ENCODE measurements at places on chromosomes 12 and 14. TPM values are rescaled to one million over a fixed set of nuclear protein-coding genes. Genes with fewer than 3 reads are reported as not detected.

Gene CMKLR1
- 7.2 TPM for total RNA-seq

Gene OR4M1
- not detected for total RNA-seq

Gene INHBE
- not detected for total RNA-seq

Gene SLC39A2
- total RNA-seq: not detected

Gene KRT74
- total RNA-seq: not detected

Gene EIF2S3B
- 0.35 TPM for total RNA-seq

Gene GLIPR1L1
- not detected for total RNA-seq

Gene PLEKHA5
- 55.5 TPM for total RNA-seq

Gene TSPAN8
- total RNA-seq: not detected

Gene TAS2R42
- total RNA-seq: not detected

Gene DBX2
- total RNA-seq: 0.08 TPM

Gene KLHDC1
- total RNA-seq: 5.9 TPM

Gene TBX5
- total RNA-seq: 66.6 TPM

Gene IFI27
- total RNA-seq: 132 TPM

Gene MUCL1
- total RNA-seq: not detected

Gene BORCS5
- total RNA-seq: 7.8 TPM

Gene HOXC12
- not detected for total RNA-seq

Gene FOXM1
- total RNA-seq: 1.5 TPM

Gene FSCB
- not detected for total RNA-seq

Gene SLC17A8
- not detected for total RNA-seq

Gene TAS2R13
- 0.27 TPM for total RNA-seq

Gene OR4K1
- not detected for total RNA-seq

Gene ARHGAP9
- total RNA-seq: 4.1 TPM

Gene CBLN3
- total RNA-seq: 0.65 TPM

Gene CACNA2D4
- 1.0 TPM for total RNA-seq

Gene TEX22
- total RNA-seq: 1.9 TPM

Gene ADAM21
- 0.48 TPM for total RNA-seq

Gene SCN8A
- 0.13 TPM for total RNA-seq

Gene GPR135
- total RNA-seq: 1.4 TPM

Gene NUDT4
- 410 TPM for total RNA-seq

Gene GPD1
- 38.3 TPM for total RNA-seq

Gene ACVRL1
- 35.1 TPM for total RNA-seq

Gene TPPP2
- total RNA-seq: 0.81 TPM

Gene IRAK3
- total RNA-seq: 4.0 TPM

Gene CCDC38
- total RNA-seq: 0.08 TPM

Gene FAM177A1
- total RNA-seq: 52.8 TPM

Gene UBE3B
- total RNA-seq: 50.9 TPM

Gene ZDHHC22
- total RNA-seq: not detected

Gene MFAP5
- total RNA-seq: 45.9 TPM

Gene PLEKHG7
- total RNA-seq: not detected

Gene REP15
- 6.3 TPM for total RNA-seq

Gene DIO3
- 0.16 TPM for total RNA-seq

Gene PTCSC3
- not detected for total RNA-seq

Gene CYP46A1
- 3.0 TPM for total RNA-seq

Gene MIPOL1
- total RNA-seq: 8.4 TPM

Gene SVOP
- 3.0 TPM for total RNA-seq

Gene PRH2
- not detected for total RNA-seq
